Naive B cell (primary cell): ENCODE measurements at places on chromosomes 2 and 18.

DNA sequence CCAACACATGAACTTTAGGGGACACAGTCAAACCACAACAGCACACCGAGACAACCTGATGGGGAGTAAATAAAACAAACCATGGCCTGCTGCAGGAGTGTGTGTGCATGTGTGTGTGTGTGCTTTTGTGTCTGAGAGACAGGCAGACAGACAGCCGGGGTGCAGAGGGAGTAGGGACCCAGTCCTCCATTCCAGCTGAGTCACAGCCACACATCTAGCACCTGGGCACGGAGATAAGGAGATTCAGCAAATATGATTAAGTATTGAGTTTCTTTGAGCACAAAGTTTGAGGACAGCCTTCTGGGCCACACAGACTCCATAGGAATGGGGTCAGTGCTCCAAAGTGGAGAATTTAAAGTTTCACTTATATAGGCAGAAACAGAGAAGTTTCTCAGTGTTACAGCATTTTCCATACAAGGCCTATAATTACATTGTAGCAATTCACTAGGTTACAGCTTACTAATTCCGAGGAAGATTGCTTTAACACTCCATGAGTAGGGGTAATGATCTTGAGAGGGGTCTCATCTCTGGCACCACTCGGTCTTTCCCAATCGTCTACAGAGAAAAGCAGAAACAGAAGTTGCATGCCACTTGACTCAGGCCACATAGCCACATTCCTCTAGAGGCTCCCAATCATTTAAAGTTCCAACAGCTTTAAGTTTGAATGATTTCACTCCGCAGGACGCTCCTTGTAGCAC is 30.8 kb upstream of the PRLH start:
- DNase-seq = no peak

- no peak for DNase-seq
Measured at GRCh38 chr2:74481961-74482800, 617 bp downstream of the CCDC142 start.

- DNase-seq = no peak
Measured at GRCh38 chr2:127048969-127049897, 57.7 kb downstream of the BIN1 start.

DNA sequence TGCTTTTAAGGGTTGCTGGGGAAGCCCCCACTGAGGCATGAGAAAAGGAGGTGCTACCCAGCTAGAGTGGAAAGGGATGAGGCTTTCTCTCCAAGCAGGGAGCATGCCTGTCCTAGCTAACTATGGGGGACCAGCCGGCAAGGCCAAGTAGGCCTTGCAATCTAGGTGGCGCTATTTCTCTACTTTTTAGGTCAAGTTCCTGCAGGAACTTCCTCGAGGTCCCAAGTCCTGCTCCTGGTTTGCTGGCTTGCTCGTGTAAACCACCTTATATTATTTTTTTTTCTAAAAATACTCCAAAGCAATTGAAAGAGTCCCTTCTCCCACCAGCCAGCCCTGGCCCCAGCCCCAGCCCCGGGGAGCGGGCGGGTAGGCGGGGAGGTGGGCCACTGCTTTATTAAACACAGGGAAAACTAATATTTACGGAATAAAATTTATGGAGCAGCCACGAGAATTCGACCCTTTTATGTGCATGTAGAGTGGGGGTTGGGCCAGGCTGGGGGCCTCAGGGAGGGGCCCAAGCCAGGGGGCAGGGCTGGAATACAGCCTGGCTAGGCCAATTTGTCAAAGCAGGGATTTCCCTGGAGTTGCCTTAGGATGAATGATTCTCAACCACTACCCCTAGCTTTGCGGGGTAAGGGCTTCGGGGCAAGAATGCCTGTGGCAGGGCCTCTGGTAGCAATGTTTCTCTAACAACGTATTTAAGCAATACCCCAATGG is 12.8 kb upstream of the IHH start:
- no peak for DNase-seq

DNA sequence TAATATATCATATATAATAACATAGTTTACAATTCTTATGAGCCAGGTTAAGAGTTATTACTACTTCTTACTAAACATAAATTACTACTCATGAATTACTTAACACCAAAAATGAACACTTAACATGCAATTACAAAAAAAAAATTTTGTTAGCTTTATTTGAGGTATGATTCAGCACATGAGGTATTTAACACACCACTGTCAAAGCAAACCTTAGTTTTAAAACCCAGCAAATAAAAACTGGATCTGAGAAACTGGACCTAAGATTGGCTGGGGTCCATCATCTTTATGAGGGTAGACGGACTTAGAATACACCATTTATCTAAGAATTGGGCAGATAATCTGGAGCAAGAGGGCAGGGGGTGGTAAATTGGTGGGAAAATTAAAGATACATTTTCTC is 81.8 kb upstream of the CREB1 start:
- no peak for DNase-seq

DNA sequence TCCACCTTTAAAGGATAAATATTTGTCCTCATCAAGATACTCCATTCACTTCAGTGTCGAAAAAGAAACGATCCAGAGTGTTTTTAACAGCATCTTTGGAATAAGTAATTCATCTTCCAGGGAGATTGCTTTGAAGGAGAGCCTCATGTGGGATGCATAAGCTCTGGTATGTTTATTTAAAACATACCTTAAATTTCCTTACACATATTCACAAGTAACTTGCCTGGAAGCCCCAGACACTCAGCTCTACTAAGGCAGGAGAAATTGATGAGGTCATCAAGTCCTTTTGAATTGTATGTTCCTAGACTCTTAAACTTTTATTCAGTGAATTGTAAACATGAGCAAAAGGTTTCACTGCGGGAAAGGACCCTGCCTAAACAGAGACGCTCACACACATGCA is 103.0 kb downstream of the CDK15 start:
- DNase-seq = no peak

DNA sequence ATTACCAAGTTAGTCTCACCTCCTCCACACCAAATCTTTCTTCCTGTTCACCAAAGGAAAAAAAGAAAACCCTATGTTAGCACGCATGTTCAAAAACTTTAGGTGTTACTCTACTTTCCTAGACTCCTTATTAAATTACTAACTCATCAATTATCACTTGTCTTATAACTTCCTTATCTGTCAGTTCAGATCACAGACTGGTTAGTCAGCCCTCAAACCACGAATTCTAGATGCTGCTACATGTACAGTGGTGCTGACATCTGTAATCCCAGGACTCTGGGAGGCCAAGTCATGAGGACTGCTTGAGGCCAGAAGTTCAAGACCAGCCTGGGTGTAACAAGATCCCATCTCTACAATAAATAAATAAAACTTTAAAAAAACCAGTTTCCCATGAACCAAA is 3.5 kb downstream of the YWHAQ start:
- DNase-seq = no peak

- DNase-seq = no peak
Measured at GRCh38 chr2:62287282-62287681, 91.4 kb downstream of the B3GNT2 start.

DNA sequence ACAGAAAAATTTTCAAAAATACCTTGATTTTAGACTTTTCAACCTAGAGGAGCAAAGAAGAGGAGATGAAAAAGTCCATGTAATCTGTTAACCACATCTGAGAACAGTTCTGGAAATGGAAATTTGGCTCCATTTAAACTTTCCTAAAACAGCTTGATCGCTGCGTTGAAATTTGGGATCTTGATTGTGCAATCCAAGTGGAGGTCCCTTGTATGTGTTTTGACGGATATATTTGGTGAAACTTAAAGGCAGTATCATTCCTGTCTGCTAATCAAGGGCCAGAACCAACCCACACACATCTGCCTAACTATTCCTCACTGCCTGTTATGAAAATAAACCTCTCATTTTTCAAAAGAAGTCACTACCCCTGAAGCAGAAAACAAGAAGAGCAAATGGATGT is 46.6 kb downstream of the SPATS2L start:
- no peak for DNase-seq

DNA sequence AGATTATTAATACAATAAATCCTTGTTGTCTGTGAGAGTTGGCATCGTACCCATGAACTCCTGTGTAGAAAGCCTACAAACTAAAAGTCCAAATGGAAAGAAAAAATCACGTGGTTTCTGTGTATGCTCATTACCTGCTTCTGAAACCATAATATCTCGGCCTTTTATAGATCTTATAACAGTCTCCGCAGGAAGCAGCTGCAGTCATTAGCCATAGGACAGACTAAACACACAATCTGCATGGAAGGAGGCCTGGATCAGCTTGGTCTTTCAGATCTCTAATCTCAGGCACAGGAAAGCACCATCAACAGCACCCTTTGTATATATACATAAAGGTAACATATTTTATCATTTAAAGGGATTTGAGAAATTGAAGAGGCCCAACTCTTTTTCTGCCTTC is 508.9 kb upstream of the TCF4 start:
- DNase-seq = no peak

DNA sequence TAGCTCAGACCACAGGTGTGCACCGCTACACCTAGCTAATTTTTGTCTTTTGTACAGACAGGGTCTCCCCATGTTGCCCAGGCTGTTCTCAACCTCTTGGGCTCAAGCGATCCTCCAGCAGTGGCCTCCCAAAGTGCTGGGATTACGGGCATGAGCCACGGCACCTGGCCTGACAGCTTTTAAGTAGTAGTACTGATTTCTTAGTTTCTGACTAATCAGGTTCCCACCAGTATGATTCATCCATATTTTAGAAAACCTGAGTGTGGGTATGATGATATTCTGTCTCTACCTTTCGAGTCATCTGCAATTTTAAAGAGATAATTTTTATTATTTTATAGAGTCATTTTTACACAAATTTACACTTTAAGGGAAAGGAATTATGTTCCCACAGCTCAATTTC is 46.4 kb upstream of the GULP1 start:
- no peak for DNase-seq

DNA sequence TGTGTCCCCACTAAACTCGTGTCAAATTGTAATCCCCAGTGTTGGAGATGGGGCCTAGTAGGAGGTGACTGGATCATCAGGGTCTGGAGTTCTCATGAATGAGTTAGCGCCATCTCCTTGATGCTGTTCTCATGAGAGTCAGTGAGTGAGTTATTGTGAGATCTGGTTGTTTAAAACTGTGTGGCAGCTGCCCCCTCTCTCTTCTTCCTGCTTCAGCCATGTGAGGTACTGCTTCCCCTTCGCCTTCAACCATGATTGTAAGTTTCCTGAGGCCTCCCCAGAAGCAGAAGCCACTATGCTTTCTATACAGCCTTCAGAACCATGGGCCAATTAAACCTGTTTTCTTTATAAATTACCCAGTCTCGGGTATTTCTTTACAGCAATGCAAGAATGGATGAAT is 50.4 kb downstream of the AP1S3 start:
- DNase-seq = peak; percentile 13

DNA sequence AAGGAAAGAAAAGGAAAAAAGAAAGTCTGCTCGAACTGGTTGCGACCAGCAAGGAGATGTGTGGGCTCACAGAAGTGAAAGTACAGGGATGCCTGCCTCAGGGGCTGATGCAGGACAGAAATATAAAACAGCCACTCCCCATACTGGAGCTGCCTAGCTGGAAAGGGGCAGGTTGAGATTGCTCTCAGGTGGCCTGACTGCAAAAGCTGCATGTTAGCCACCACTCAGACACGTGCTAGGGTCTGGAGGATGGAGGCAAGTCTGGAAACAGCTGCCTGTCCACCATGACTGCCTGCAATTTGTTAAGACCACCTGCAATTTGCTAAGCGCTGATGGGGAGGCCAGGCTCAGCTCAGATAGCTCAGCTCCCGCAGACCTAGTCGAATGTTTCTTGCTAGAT is 17.9 kb downstream of the B3GNT7 start:
- DNase-seq = no peak

DNA sequence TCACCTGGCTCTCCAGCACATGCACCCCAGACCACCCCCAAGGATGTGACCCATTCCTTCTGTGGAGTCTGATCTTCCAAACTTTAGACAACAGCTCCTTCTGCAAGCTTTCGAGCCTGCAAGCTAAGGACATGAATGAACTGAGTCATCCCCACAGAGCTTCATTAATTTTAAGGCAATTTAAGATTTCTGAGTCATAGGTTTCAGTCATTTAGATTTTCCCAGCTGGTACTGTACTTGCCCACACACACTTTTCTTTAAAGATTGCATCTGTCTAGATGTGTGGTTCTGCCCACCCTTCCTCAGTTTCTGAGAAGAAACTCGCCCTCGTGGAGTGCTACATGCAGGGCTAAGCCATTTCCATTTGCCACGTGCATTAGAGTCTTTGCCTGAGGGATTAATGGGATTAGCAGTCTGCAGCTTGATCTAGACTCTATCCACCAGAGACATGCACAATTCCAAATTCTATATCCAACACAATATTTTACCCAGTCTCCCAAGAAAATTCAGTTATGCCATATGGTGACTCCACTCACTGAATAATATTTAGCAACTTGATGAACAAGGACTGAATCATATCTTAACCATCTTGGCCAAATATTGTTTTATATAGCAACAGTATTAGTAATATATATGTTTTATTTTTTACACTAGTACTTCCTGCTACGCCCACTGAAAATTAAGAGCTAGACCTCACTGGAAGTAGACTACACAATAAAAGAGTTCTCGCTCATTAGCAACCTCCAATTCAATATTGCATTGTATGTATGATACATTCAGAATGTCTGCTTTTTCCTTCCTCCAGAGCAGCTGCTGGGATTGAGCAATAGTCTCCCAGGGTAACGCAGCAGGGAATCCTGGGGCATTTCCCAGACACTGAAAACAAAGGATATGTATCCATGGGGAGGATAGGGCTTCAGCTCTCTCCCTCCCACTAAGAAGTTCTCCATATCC is 14.3 kb upstream of the TRIB2 start:
- no peak for DNase-seq

GRCh38 chr2:190173392-190173791 is 110.9 kb upstream of the MSTN start:
- no peak for DNase-seq

DNA sequence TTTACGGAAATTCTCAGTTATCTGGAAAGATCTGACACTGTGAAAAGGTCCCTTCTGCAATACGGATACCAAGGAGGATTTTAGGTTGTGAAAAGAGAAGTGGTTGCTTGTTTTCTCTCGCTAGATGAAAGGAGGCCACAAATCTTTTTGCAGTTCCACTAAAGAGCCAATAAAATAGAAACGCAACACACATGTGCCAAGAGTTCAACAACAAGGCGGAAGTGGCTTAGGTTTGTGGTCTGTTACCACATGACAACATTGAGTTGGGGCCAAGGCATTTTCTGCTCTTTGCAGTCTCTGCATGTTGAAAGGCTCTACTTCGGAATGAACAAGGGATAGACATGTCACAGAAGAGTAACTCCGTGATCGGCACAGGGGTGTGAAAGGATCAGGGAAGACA is 115.7 kb upstream of the OSR1 start:
- DNase-seq = no peak

- DNase-seq = no peak
Measured at GRCh38 chr2:139366681-139367080, 586.5 kb upstream of the NXPH2 start.

GRCh38 chr2:77428946-77429345 is 93.2 kb downstream of the LRRTM4 start:
- no peak for DNase-seq
